ENCODE measurements at places on chromosomes 1 and 21.
A peak's percentile ranks its signal among the peaks of the same experiment; 100 is the strongest.

GRCh38 chr1:158961178-158961577 is 29.8 kb downstream of the PYHIN1 start:
- DNase-seq, result no peak

- no peak for DNase-seq
Observed at GRCh38 chr1:216926720-216927510, 203.7 kb upstream of the ESRRG start.

GRCh38 chr1:210250665-210250997 is 18.0 kb downstream of the SERTAD4 start:
- DNase-seq, result peak; percentile 78

- no peak for DNase-seq
Observed at GRCh38 chr1:89429062-89429461, 65.2 kb downstream of the GBP6 start.

- no peak for DNase-seq
Observed at GRCh38 chr1:67676946-67677345, 8.1 kb upstream of the GADD45A start.

DNA sequence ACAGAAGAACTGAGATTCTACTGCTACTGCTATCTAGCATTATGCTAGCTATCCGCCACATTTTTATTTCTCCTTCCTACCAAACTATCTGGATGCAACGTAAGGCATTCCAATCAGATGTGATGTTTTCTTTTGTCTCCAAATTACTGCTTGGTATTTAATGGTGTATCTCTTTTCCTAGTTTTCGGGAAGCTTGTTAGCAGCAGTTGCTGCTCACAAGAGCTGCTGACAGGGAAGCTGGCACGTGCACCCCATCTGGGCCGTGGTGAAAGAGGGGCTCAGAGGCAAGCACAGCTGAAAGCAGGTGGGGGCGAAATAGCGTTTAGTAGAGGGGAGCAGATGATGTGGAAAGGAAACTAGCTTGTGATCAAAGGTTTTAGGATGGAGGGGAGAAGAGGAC is 57.3 kb downstream of the JAK1 start:
- no peak for DNase-seq

- DNase-seq, result peak; percentile 27
Observed at GRCh38 chr1:242890192-242890741, 364.8 kb downstream of the CEP170 start.

- no peak for DNase-seq
Observed at GRCh38 chr1:85911742-85912141, 203.5 kb upstream of the ZNHIT6 start.

GRCh38 chr1:2942410-2942809 is 78.9 kb upstream of the ACTRT2 start:
- no peak for DNase-seq
